Bronchial smooth muscle cell (primary cell): ENCODE measurements at places on chromosomes 2 and 18. TPM values are rescaled to one million over a fixed set of nuclear protein-coding genes. Genes with fewer than 3 reads are reported as not detected.

LAMA1 gene
- 1.5 and 5.8 TPM in 2 replicates for total RNA-seq

SEMA4F gene
- total RNA-seq = 3.3 and 4.1 TPM in 2 replicates

FNDC4 gene
- 15.2 and 19.4 TPM in 2 replicates for total RNA-seq

KCNG3 gene
- total RNA-seq = under 0.01 TPM in 1 of 2 replicates, not detected in the other

HAAO gene
- total RNA-seq = 1.6 and 12.2 TPM in 2 replicates

FSHR gene
- under 0.01 TPM in 1 of 2 replicates, not detected in the other for total RNA-seq

MRPL33 gene
- 30.0 and 67.8 TPM in 2 replicates for total RNA-seq

CD8B2 gene
- not detected in 2 replicates for total RNA-seq

CERKL gene
- 0.09 TPM in 1 of 2 replicates, not detected in the other for total RNA-seq

ADI1 gene
- 40.4 and 50.0 TPM in 2 replicates for total RNA-seq

C2orf72 gene
- 0.09 TPM in 1 of 2 replicates, not detected in the other for total RNA-seq

C2orf66 gene
- total RNA-seq = under 0.01 TPM in 1 of 2 replicates, not detected in the other

KCNJ3 gene
- not detected in 2 replicates for total RNA-seq

PID1 gene
- total RNA-seq = 38.8 and 47.7 TPM in 2 replicates

ACMSD gene
- not detected in 2 replicates for total RNA-seq

IL36A gene
- not detected in 2 replicates for total RNA-seq

SCN2A gene
- 3.3 and 10.9 TPM in 2 replicates for total RNA-seq

TANC1 gene
- 11.5 and 14.7 TPM in 2 replicates for total RNA-seq

IL18RAP gene
- not detected in 2 replicates for total RNA-seq

PLA2R1 gene
- total RNA-seq = 13.6 and 18.1 TPM in 2 replicates

AQP12B gene
- total RNA-seq = not detected in 2 replicates

ARHGEF4 gene
- 2.2 and 5.2 TPM in 2 replicates for total RNA-seq

CCDC141 gene
- 0.32 TPM in 1 of 2 replicates, not detected in the other for total RNA-seq

GAD1 gene
- total RNA-seq = under 0.01 and 0.09 TPM in 2 replicates

RAPGEF4 gene
- total RNA-seq = 0.79 and 1.9 TPM in 2 replicates

DNAJC27 gene
- total RNA-seq = 3.3 and 5.4 TPM in 2 replicates

SMAD7 gene
- total RNA-seq = 16.9 and 19.5 TPM in 2 replicates

MC4R gene
- total RNA-seq = not detected in 2 replicates

DPP10 gene
- not detected in 2 replicates for total RNA-seq

COL6A3 gene
- 1,632 and 2,334 TPM in 2 replicates for total RNA-seq

ANKRD36B gene
- total RNA-seq = 21.1 and 26.3 TPM in 2 replicates

SLC8A1 gene
- total RNA-seq = 35.1 and 82.7 TPM in 2 replicates
